BJ (cell line): ENCODE measurements at places on chromosomes 1 and 21.

DNA sequence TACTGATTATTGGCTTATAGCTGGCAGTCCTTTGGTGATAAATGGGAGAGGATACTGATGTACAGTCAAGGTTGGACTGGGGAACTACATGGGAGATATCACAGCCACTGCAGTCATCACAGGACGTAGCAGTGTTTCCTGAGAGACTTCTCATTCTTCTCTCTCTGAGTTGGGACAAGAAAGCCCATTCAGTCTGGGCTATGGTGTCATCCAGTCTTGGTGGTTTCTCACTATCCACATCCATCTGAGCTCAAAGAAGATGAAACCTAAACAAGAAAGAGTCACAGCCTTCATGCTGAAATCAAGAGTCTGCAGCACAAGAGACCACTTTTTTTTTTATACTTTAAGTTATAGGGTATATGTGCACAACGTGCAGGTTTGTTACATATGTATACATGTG, 12.8 kb upstream of the CD53 start:
- DNase-seq, result no peak

- no peak for DNase-seq
Observed at GRCh38 chr1:32336591-32336932, 529 bp upstream of the MARCKSL1 start.

DNA sequence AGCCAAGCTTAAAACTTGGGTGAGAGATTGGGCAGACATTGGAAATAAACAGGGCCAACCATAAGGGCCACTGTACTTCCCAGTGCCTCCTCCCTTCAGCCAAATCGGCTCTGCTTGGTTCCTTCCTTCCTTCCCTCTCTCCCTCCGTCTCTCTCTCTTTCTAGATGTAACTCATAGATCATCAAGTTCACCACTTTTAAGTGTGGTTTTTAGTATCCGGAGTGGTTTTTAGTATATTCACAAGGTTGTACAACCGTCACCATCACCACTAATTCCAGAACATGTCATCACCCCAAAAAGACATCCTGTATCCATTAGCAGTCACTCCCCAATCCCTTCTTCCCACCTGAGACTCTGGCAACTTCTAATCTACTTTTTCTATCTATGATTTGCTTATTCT, 51.0 kb downstream of the MYSM1 start:
- no peak for DNase-seq

DNA sequence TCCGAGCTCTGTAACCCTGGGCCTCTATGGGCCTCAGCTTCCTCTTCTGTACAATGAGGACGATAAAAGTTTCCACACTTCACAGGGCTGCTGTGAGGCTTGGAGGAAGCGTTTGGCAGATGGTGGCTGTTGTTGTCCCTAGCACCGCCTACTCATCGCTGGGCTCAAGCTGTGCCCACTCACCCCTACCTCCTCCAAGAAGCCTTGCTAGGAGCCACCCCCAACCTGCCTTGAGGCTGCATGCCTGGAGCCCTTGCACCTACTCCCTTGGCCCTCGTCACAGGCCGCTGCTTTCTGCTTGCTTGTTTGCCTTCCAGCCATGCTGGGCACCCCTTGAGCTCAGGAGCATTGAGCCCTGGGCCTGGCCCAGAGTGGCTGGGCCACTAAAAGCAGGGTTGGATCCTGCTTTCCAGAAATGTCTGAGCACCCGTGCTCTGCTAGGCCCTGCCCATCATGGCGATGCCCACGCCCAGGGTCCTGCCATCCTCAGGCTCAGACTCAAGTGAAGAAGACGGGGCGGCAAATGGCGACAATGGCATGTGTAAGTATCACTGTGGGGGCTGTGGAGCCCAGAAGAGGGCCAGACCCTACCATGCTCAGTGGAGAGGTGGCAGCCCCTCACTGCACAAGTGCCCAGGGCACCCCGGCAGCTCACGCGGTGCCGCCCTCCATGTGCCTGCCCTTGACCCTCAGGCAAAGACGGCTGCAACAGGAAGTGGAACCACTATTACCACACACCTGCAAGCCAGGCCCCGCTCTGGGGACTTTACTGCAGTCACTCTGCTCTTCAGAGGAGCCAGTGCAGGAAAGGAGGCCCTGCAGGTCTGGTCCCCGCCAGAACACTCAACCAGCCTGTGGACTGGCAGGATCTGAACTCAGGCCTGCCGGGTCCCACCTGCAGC, 9.5 kb downstream of the SH3BGRL3 start:
- no peak for DNase-seq

GRCh38 chr1:178954325-178954690, 71.4 kb upstream of the FAM20B start:
- no peak for DNase-seq

GRCh38 chr1:50108497-50109059, at the start of gene ELAVL4:
Gene ELAVL4 (plus strand): TSS chr1:50108920. CDS start chr1:50109190, 270 bp downstream.
- DNase-seq, result no peak

GRCh38 chr1:193569096-193569982, 382.9 kb upstream of the B3GALT2 start:
- DNase-seq, result peak; percentile 77

GRCh38 chr1:230295367-230295766, 130.8 kb downstream of the PGBD5 start:
- DNase-seq, result no peak

DNA sequence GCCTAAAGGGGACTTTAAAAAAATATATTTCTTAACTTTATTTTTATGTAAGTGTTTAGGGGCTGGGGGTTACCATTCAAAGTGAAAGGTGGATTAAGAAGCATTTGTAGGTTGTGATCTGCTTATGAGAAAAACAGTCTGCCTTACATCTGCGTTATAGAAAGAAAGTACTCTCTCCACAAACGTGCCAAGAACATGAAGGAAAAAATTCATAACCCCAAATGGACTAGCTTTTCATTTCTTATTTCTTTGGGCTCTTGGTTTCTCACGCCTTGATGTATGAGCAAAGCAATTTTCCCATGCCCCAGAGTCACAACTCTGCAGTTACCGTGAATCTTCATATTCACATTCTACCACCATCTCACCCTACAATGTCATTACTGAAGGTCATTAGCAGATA, 1165.1 kb upstream of the ADGRL4 start:
- DNase-seq, result no peak

DNA sequence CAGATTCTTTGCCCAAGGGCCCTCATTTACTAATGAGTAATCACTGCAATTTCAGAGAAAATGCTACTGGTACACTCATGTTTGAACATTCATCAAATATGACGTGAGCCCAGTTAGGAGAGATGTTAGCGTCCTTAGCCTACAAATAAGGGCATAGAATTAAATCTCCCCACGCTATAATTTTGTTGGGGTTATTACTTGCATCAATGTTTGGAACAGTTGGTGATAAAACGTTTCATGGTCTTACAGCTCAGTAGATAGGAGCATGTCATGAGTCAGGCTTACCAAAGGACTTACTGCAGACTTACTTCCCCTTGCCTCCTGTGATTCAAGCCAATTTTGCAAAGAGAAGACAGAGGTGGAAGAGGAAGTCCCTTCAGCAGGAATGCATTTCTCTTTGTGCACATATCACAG, 304.0 kb downstream of the KIF26B start:
- peak; percentile 51 for DNase-seq

- no peak for DNase-seq
Observed at GRCh38 chr1:174967845-174968705, 31.7 kb upstream of the CACYBP start.

GRCh38 chr1:29749024-29749945, 513.0 kb downstream of the PTPRU start:
- no peak for DNase-seq

DNA sequence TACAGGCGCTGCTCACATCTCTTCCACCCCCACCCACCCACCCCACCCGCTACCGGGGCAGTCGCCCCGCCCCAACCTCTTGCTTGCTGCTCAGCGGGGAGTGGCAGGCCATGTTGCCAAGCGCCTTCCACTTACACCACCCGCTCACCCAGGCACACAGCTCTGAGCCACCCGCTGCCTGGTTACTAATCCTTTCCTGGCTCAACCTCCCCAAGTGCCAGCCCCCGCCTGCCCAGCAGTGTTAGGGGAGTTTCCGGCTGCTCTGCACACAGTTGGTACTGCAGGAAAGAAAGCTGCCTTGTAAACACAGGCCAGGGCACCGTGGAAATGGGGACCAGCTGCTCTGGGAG, 56.2 kb downstream of the LACTBL1 start:
- DNase-seq, result no peak

DNA sequence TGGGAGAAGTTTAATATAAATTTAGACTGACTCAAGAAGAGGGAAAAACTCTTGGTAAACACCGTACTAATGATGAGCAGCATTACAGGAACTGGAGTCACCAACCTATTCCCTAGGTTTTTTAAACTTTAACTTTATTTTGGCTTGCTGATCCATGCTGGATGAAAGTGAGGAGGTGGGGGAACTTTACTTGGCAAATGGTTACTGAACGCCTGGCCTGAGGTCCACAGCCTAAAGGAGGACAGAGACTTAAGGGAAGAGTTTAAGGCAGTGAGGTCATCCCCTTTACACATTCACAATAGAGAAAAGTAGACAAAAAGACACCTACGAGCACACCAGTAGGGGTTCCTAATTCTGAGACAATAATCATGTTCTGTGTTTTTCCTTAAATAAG, 25.6 kb upstream of the A3GALT2 start:
- no peak for DNase-seq

DNA sequence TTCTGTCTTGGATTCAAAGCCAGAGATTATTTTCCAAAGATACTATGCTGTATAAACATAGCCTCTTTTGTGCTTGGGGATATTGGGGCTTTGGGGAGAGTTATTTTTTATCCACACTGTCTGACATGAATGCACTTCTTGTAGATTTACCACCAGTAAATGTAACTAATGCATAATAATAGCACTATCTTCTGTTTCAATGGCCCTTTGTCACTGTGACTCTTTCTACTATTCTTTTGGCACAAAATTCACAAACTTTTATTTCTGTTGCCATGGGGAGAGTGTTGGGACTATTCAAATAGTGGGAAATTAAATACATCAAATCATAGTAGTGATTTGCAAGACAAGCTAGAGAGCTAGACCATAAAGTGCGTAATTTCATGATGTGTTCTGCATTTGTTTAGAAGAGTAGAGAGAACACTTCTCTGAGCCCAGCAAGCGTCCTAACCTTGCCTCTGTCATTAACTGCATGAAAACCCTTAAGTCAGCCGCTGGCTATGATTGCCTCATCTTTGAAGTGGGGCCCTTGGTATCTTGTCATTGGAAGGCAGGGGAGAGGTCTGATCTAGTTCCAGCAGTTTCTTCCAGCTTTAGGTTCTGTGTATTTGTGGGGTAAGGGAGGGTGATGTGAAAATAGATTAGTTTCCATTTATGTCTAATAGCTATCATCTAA, 154.4 kb downstream of the HHAT start:
- no peak for DNase-seq

GRCh38 chr1:234955107-234955731, 173.4 kb downstream of the TOMM20 start:
- DNase-seq, result no peak

DNA sequence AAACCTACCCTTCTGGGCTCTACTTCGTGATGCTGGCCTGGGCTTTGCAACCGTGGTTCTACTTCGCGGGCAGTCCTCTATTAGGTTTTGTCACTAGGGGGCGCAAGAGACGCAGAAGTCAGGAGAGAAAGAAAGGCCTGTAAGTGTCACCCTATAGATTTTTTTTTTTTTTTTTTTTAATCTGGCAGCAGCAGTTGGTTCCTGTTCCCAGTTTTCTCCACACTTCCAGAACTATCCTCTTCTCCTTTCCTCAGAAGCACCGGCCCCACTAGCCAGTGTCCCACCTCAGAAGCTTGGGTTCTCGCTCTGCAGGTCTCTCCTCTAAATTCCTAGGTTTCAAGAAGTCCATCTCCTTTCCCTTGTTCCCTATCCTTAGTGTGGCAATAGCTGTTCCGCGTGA, 9.1 kb upstream of the LCE2D start:
- no peak for DNase-seq

- DNase-seq, result no peak
Observed at GRCh38 chr1:210635108-210635507, 306.4 kb downstream of the HHAT start.

GRCh38 chr1:18322368-18323032, 158.2 kb upstream of the KLHDC7A start:
- no peak for DNase-seq

- no peak for DNase-seq
Observed at GRCh38 chr1:160652924-160653619, 6.2 kb upstream of the SLAMF1 start.

GRCh38 chr1:17579951-17580939, 40.7 kb downstream of the ARHGEF10L start:
- no peak for DNase-seq

DNA sequence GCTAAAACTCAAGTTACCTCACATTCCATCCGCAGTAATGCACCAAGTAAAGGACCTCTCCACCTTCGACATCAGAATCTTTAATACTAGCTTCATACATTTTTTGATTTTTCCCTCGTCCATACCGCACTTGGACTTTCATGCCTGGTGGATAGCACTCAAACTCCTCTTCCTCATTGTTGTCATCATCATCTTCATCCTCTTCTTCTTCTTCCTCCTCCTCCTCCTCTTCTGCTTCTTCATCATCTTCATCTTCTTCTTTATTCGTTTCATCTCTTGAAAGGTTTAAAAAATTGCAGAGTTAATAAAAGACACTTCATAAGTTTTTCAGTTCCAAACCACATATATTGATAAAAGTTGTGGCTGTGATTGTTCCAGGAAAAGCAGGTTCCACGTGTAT, 52.7 kb upstream of the RBM34 start:
- no peak for DNase-seq

DNA sequence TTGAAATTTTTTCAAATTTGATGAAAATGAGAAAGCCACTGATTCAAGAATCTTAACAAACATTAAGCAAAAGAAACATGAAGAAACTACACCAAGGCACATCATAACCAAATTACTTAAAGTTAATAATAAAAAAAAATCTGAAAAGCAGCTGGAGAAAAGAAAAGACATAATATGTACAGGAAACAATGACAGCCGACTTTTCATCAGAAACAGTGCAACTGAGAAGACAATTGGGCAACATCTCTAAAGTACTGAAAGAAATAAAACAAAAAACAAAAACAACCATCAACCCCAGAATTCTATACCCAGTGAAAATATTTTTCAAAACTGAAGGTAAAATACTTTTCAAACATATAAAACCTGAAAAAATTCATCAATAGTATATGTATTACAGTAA, 73.8 kb upstream of the DMRTA2 start:
- DNase-seq, result no peak

GRCh38 chr21:20108016-20108415, 890.2 kb upstream of the NCAM2 start:
- no peak for DNase-seq

GRCh38 chr1:27438621-27439061, 46.2 kb downstream of the GPR3 start:
- DNase-seq, result no peak

DNA sequence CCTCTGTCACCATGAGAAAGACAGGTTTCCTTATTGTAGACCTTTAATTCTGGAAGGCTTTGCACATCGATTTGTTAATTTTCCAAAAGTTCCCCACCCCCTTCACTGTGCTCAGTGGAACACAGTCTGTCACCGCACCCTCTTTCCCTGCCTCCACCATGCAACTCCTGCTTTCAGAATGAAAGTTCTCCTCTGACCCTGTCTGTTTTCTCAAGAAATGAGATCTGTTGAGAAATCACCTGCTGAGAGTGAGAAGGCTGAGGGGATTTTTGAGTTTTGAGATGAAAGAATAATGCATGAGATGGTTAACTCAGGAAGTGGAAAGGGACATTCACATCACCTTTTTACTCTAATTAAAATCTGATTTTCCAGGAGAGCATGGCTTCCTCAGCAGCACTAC, 99.6 kb downstream of the CYYR1 start:
- no peak for DNase-seq
